ENCODE measurements at places on chromosomes 13 and 19. TPM values are rescaled to one million over a fixed set of nuclear protein-coding genes. Genes with fewer than 3 reads are reported as not detected.

Gene ZNF682
- total RNA-seq, result 2.3 TPM

Gene ABHD17A
- 80.1 TPM for total RNA-seq

Gene ZNF586
- 22.4 TPM for total RNA-seq

Gene IGSF23
- not detected for total RNA-seq

Gene LRRC4B
- not detected for total RNA-seq

Gene TGFB1
- total RNA-seq, result 29.8 TPM

Gene MIR17HG
- total RNA-seq, result 8.2 TPM

Gene PLPP2
- 43.2 TPM for total RNA-seq

Gene DIAPH3
- total RNA-seq, result 28.3 TPM

Gene NLRP5
- not detected for total RNA-seq

Gene DIRAS1
- total RNA-seq, result under 0.01 TPM

Gene SHC2
- not detected for total RNA-seq

Gene ZNF541
- total RNA-seq, result 2.7 TPM

Gene ATP4B
- not detected for total RNA-seq

Gene KCNN1
- not detected for total RNA-seq

Gene YJEFN3
- total RNA-seq, result 0.39 TPM

Gene POSTN
- 1.8 TPM for total RNA-seq

Gene CRLF1
- total RNA-seq, result 0.87 TPM

Gene CLEC11A
- 0.79 TPM for total RNA-seq

Gene CELF5
- not detected for total RNA-seq

Gene ZNF69
- 27.9 TPM for total RNA-seq

Gene NXNL1
- not detected for total RNA-seq

Gene KLHL1
- not detected for total RNA-seq

Gene DCLK1
- 0.39 TPM for total RNA-seq

Gene LIPE
- 2.4 TPM for total RNA-seq

All from placental epithelial cell (primary cell).